ENCODE measurements at places on chromosomes 13 and 19. TPM values are rescaled to one million over a fixed set of nuclear protein-coding genes. Genes with fewer than 3 reads are reported as not detected.

POU2F2 gene
- total RNA-seq = 0.17 TPM

PODNL1 gene
- 2.1 TPM for total RNA-seq

PTGIR gene
- total RNA-seq = 16.5 TPM

MUC16 gene
- not detected for total RNA-seq

DNA sequence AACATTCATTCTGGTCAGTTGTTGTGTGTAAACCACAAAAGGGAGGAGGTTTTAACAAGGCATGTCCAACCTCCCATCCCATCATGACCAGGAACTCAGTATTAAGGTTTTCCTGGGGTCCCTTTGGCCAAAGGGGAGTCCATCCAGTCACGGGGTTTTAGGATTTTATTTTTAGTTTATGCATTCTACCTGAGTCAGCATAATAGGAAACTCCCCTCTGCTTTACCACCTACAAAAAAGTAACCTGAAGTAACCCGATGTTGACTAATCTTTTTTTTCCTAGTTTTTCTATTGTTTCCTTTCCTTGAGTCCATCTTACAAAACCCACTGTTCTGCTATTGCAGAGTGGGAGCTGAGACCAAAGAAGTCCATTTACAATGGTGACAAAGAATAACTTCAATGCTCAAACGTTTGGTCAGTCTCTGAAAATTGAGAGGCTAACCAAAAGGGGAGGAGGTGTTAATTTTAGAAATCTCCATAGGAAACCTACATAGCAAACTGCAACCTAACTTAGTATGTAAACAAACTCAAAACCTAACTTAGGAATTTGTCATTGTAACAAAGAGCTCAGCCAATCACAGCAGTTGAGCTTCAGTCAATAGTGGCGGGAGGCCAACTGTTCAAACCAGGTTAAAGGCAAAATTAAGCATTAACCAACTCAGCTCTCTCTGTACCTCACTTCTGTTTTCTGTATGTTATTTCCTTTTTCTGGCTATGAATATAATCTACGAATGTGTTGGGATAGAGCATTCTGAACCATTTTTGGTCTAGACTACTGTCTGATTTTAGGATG lies 1954.1 kb downstream of the PCDH9 start:
- no peak for DNase-seq
